Gastrocnemius medialis (tissue), 4 donors: ENCODE measurements at places on chromosomes 4 and X. TPM values are rescaled to one million over a fixed set of nuclear protein-coding genes. Genes with fewer than 3 reads are reported as not detected.

DNA sequence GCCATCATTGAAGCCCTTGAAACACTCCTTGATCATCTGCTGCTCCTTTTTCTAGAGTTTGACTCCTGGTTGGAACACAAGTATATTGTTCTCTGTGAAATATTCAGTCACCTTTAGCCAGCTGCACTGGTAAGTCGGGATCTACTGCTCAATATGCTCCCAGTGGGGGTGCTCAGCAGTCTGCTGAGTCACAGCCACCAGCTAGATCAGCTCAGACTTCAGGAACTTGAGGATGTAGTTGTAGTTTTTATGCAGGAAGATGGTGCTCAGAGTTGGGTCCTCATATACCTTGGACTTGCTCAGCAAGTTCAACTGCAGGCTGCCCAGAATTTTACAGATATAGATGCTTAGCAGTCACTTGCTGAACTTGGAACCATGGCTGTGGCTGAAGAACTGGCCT lies 202.5 kb upstream of the RPL34 start:
- no peaks in the 10 kb centered on the region for H3K36me3 ChIP-seq
- no peak overlapping the region for H3K4me3 ChIP-seq
- no peak for DNase-seq
- H3K27ac ChIP-seq, result no peak overlapping the region

DRD5 gene
- total RNA-seq, result not detected

PIR gene
- total RNA-seq, result 20.2 TPM

DNA sequence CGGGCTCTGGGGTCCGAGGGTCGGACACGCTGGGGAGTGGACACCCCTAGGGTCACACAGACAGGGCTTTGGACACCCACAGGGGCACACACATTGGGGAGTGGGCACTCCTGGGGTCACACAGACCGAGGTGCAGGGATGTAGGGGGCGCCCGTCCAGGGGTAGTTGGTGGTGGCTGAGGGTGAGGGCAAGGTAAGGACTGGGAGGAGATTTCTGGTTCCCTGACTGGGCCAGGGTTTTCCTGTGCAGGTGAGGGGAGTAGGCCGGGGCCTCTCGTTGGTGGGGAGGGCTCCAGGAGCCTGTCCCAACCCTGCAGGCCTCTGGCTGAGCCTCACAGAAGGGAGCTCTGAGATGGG lies 21.9 kb upstream of the WDR45 start:
- no peak for DNase-seq
- H3K4me1 ChIP-seq, result no peaks in the 10 kb centered on the region
- no peaks in the 10 kb centered on the region for H3K36me3 ChIP-seq
- peak overlapping the region; percentile 70 for H3K27ac ChIP-seq
- H3K4me3 ChIP-seq, result peak overlapping the region; percentile 67

- no peak for DNase-seq
- H3K27me3 ChIP-seq, result no peaks in the 10 kb centered on the region
- H3K36me3 ChIP-seq, result no peaks in the 10 kb centered on the region
- no peak overlapping the region for H3K27ac ChIP-seq
- H3K4me1 ChIP-seq, result no peaks in the 10 kb centered on the region
Observed at GRCh38 chr4:44145868-44146267, 302.7 kb downstream of the KCTD8 start.

DNA sequence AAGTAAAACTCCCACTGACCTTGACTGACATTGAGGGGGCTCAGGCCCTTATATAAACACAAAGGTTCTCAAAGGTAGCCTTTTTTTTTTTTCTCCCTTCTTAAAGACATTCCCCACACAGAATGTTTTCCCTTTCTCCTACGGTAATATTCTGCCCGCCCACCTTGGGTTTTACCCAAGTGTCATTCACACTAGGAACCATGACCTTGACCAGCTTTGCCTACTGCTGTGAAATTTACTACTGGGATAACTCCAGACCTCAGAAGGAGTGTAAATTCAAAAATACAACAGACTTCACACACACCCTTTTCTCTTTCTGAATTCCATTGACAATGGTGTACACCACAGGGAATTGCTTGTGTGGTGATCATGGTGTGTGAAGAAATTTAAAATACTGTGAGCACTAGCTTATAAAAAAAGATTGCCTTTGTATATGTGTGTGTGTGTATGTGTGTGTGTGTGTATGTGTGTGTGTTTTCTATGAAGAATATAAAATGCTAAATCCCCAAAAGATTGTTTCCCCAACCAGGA lies 589.5 kb upstream of the FTHL17 start:
- no peak overlapping the region for H3K4me3 ChIP-seq
- no peak overlapping the region for H3K27ac ChIP-seq
- H3K27me3 ChIP-seq, result no peaks in the 10 kb centered on the region
- H3K36me3 ChIP-seq, result no peaks in the 10 kb centered on the region
